ENCODE measurements at places on chromosomes 2 and 18.

- DNase-seq: no peak
- no peaks in the 10 kb centered on the region for H3K27me3 ChIP-seq
- no peaks in the 10 kb centered on the region for H3K36me3 ChIP-seq
- no peak overlapping the region for H3K27ac ChIP-seq
These were observed 220.2 kb downstream of the NDUFA10 start for GRCh38 chr2:239805043-239805329.

DNA sequence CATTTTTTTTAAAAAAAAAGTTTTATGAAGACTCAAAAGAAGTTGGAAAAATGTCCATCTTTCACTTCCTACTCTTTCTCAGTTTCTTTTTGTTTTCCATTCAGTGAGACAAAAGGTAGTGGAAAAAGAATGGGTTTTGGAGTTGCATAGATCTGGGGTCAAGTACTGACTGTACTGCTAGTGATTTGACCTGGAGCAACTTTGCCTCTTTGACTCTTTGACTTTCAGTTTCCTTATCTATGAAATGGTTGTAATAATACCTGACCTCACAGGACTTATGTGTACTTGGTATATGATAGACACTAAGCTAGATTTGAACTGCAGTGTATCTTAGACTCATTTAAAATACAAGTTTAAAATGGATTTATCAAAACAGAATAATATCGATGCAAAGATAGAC is 3.5 kb upstream of the KCNE4 start:
- H3K4me3 ChIP-seq: no peak overlapping the region
- no peak for DNase-seq
- H3K36me3 ChIP-seq: no peaks in the 10 kb centered on the region

- peaks cover 76% of the 10 kb centered on the region for H3K36me3 ChIP-seq
- H3K4me1 ChIP-seq: peaks cover 3% of the 10 kb centered on the region
- peak; percentile 58 for DNase-seq
- no peaks in the 10 kb centered on the region for H3K27me3 ChIP-seq
- no peak overlapping the region for H3K27ac ChIP-seq
These were observed 12.6 kb downstream of the ITPRID2 start for GRCh38 chr2:181904022-181904632.

DNA sequence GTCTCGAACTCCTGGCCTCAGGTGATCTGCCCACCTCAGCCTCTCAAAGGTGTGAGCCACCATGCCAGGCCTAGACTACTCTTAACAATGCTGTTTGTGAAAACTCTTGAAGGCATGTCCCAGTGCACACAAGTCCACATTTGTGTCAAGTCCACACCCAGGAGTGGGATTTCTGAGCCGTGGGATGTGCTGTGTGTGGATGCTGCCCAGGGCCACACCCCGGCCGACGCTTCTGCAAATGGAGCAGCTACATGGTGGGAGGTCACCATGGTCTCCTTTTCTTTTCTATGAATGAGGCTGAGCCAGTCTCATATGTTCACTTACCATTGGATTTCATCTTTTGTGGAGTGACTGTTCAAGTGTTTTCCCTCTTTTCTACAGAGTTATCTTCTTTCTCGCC is 15.8 kb downstream of the SNED1 start:
- peaks cover 9% of the 10 kb centered on the region for H3K36me3 ChIP-seq
- DNase-seq: no peak
- H3K27ac ChIP-seq: no peak overlapping the region
- H3K27me3 ChIP-seq: no peaks in the 10 kb centered on the region
- no peak overlapping the region for H3K4me3 ChIP-seq

DNA sequence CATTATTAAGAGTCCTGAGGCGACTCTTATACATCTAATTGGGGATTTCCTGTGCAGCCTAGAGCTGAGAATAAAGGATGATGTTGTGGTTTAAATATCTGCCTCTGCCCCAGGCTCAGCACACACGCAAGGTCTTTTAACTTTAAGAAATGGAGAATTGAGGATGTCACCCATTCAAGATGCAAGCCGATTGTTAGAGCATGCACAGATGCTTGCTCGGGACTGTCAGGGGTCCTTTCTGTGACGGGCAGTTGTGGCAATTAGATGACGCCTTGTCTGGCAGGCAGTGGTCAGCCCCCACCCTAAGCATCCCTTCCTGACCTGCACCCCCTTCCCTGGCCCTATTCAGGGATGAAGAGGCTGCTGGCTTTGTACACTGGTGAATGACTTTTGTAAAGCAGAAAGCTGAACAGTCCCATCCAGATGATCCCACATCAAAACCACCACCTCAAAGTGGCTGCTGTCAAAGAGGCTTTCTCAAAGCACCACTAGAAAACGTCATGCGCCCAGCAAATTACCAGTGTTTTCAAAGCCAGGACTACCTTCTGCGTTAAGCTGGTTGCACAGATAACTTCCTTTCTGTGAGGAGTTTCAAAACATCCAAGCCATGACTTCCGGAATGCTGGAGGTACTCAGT is 23.7 kb downstream of the FAM178B start:
- H3K27ac ChIP-seq: no peak overlapping the region
- H3K27me3 ChIP-seq: no peaks in the 10 kb centered on the region
- H3K4me1 ChIP-seq: no peaks in the 10 kb centered on the region
- H3K36me3 ChIP-seq: no peaks in the 10 kb centered on the region

DNA sequence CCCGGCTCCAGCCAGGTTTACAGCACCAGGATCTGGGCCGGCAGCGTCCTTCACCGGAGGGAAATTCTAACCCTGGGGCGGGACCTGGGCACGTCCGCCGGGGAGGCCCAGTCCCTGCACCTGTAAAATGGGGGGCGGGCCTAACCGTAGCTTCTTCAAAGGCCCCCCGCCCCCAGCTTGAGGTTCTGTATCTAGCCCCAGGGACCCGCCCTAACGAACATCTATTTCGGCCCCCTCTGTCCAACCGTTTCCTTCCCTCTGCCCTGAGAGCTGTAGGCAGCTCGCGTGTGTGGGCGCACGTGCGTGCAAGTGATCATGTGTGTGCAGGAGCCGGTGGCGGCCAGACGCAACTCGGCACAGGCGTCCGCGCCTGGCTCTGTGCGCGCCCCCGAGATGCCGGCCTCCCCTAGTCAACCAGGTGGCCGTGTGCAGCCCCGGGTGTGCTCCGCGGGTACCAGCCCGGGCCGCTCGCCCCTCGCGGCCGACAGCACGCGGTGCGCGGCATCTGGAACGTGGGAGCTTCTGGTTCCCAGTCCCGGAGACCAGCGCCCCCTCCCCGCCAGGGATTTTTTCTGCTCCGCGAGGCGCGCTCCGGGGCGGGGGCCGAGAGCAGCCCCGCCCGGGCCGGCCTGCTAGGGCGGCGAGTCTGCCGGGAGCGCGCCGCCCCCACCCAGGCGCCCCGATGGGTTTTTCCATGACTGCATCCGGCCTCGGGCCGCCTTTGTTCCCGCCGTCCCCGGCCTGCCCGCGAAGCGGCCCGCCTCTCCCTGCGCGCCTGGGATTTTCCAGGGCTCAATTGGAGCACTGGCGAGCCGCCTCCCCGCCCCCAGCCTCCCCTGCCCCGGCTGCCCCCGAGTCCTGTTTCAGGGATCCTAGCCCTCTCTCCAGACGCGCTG is 21.2 kb downstream of the TEX44 start:
- H3K4me3 ChIP-seq: peak overlapping the region; percentile 57
- no peaks in the 10 kb centered on the region for H3K36me3 ChIP-seq
- H3K4me1 ChIP-seq: peaks cover 7% of the 10 kb centered on the region
- H3K27me3 ChIP-seq: no peaks in the 10 kb centered on the region
- peak; percentile 70 for DNase-seq
- H3K27ac ChIP-seq: no peak overlapping the region

Data from SJCRH30 (cell line).